ENCODE measurements at places on chromosomes 1 and 21.

GRCh38 chr1:237471377-237471776 lies 419.3 kb downstream of the ZP4 start:
- no peak for DNase-seq

DNA sequence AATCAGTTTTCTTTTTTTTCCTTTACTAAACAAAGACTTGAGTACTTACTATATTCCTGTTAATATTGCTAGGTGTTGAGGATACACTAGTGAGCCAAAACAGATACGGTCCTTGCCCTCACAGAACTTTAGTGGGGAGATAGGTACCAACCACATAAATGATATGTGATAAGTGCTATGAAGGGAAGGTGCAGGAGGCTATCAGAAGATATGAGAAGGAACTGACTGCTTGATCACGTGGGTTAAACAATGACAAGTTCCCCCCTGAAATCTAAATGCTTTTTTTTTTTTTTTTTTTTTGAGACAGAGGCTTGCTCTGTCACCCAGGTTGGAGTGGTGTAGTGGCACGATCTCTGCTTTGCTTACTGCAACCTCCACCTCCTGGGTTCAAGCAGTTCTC lies 25.0 kb downstream of the RBM15 start:
- DNase-seq = no peak

- no peak for DNase-seq
These were observed 355.1 kb downstream of the USP25 start for GRCh38 chr21:16084776-16085364.

- DNase-seq = no peak
These were observed 24.1 kb downstream of the COL11A1 start for GRCh38 chr1:103084181-103084580.

DNA sequence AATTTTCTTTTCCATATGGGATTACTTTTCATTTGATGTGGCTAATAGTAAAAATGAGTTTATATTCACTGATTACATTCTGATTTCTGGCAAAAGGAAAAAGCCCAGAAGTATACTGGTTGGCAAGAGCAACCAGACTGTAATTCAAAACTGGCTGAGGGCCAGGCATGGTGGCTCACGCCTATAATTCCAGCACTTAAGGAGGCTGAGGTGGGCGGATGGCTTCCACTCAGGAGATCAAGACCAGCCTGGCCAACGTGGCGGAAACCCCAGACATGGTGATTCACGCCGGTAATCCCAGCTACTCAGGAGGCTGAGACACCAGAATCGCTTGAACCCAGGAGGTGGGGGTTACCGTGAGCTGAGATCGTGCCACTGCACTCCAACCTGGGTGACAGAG lies 14.5 kb downstream of the SYT11 start:
- no peak for DNase-seq

GRCh38 chr1:74513411-74514300 lies 1.2 kb upstream of the LRRC53 start:
- no peak for DNase-seq

GRCh38 chr1:97711858-97712257 lies 209.0 kb downstream of the DPYD start:
- no peak for DNase-seq

GRCh38 chr1:16434007-16434406 lies 3.2 kb downstream of the SPATA21 start:
- DNase-seq = no peak

GRCh38 chr1:170670802-170671628 lies 7.1 kb downstream of the PRRX1 start:
- no peak for DNase-seq

DNA sequence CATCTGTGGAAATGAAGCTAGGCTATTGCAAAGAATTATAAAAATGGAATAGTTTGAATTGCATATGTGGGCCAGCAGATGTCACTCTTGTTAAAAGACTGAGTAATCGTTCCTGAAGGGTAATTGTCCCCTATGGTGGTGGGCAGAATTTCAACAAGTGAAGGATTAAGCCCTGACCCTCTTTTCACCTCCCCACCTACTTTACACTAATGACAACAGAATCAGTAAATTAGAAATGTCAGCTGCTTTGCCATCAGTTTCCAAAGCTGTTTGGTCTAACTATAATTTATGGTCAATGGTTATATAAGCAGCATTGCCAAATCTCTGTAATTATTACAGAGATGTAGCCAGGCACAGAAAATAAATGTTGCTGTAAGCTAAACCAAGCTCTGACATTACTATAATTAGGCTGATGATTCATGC lies 898.6 kb downstream of the AMY1C start:
- peak; percentile 38 for DNase-seq

GRCh38 chr1:115210302-115210711 lies 121.0 kb upstream of the TSPAN2 start:
- DNase-seq = no peak

DNA sequence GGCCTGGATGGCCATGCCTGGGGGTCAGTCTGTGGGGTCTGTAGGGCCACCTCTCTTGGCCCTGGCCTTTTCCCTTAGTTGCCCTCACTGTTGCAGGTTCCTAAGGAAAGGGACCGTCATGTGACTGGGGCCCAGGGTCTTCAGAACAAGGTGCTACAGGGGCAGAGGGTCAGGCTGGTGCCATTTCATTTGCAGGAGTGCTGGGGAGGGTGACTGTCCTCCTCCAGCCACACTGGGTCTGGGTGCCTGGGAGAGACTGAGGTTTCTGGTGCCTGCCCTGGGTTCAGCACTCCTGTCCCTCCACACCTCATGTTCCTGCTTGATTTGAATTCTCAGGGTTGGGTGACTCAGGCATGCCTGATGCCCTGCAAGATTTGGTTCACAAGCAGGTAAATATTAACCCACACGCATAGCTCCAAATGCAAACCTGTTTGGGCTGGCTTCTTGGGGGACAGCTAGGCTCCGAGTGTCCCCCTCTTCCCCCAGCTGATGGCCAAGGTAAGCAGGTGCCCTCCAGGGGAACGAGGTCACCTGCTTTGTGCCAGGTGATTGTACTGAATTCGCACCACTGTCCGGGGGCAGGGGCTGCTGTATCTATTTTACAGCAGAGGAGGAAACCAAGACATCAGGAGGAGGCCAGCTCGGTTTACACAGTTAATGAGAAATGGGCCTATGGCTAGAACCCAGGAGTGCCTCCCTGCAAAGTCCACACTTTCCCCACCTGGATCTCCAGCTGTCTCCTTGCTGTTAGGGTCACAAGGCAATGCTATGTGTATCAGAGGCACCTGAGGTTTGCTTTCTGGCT lies 20.3 kb downstream of the ARHGEF10L start:
- DNase-seq = peak; percentile 81

- peak; percentile 20 for DNase-seq
These were observed 69.9 kb downstream of the CACHD1 start for GRCh38 chr1:64539781-64540218.

DNA sequence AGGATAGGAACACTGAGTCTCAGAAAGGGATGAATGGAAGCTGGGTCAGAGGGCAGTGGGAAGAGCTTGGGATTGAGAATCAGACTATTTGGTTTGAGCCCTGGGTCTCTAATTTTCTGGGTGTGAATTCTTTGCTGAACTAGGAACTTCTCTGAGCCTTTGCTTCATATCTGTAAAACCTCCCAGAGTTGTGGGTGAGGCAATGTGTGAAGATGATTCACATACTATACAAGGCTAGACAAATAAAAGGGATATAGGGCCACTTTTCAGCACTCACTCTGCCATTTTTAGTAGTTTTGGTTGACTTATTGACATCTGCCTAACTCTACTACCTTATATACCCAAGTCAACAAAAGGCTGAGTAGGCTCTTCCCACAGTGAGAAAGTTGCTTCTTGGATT lies 77.7 kb upstream of the JUN start:
- DNase-seq = no peak

DNA sequence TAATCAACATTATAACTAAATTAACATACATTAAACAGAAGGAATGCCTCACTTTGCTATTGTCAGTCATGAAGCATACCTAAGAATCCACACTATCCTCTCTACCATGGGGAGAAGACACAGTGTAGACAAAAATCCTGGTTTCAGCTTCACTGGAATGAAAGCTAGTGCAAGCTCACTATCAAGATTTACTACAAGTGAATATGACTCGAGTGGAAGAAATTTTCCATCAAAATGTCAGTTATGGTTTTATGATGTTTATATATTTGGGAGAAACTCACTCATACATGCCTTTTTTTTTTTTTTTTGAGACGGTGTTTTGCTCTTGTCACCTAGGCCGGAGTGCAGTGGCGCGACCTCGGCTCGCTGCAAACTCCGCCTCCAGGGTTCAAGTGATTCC lies 424.3 kb downstream of the KCNT2 start:
- no peak for DNase-seq

DNA sequence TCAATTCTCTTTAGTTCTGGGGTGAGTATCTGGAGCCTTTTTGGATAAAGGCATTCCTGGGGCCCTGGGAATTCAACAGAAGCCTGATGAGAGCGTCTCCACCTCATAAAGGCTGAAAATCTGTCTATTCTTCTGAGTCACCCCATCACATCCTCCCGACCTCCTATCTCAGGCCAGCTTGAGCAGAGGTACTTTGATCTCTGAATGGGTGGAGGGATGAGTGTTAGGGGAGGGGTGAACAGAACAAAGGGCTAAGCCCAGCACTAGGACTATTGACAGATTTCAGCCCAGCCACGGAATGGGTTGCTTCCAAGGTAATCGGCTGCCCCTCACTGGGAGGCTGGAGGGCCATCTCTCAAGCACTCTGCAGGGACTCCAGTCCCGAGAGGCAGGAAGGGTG lies 2.5 kb upstream of the MYBPH start:
- no peak for DNase-seq

GRCh38 chr1:60916199-60916598 lies 166.2 kb upstream of the NFIA start:
- DNase-seq = no peak

DNA sequence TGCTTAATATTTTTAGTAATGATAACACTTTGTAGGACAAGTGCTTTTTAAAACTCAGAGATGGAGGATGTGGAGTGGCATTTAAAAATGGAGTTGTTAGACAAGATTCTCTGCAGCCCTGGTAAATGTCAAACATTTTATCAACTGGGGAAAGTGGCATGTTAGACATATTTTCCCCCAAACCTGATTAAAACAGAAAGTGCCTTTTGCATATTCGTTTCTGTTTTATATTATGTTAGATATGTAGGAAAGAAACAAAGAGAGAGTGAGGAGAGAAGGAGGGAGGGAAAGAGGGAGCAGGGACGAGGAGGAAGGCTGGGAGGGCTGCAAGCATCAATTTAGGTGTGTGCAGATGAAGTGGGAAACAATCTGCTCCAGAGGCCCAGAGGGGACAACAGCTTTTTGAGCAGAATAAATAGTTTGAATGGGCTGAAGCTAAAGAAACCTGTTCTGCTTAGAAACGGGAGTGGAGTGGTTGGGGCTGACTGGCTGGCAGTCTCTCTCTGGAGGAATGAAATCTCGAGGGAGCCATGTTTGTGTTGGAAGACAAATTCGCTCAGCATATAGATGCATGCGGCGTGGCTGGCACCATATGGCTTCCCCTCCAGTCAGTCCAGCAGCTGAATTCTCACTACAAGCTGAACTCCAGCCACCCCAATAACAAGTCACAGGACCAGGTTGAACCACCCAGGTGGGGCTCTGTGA lies 502.2 kb downstream of the AJAP1 start:
- DNase-seq = no peak

DNA sequence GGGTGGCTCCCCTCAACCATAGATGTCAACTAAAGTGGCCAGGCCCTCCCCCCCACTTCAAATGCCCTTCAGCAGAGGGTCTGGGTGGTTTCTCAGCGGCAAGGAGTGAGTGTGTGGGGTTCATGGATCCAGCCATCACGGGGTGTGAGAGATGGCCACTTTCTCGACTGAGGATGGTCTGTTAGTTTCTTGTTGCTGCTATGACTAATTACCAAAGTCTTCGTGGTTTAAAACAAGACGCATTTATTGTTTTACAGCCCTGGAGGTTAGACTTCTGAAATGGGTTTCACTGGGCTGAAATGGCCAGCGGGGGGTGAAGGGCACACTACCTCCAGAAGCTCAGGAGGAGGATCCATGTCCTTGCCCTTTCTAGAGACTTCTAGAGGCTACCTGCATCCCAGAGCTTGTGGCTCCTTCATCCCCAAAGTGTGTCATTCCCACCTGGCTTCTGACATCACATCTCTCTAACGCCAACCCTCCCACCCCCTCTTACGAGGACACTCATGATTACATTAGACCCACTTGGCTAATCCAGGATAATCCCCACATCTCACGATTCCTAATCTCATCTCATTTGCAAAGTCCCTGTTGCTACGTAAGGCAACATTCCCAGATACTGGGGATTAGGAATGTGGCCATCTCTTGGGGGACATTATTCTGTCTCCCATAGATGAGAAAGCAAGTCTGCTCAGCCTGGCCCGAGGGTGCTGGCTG lies 53.0 kb downstream of the EPHB2 start:
- DNase-seq = no peak

DNA sequence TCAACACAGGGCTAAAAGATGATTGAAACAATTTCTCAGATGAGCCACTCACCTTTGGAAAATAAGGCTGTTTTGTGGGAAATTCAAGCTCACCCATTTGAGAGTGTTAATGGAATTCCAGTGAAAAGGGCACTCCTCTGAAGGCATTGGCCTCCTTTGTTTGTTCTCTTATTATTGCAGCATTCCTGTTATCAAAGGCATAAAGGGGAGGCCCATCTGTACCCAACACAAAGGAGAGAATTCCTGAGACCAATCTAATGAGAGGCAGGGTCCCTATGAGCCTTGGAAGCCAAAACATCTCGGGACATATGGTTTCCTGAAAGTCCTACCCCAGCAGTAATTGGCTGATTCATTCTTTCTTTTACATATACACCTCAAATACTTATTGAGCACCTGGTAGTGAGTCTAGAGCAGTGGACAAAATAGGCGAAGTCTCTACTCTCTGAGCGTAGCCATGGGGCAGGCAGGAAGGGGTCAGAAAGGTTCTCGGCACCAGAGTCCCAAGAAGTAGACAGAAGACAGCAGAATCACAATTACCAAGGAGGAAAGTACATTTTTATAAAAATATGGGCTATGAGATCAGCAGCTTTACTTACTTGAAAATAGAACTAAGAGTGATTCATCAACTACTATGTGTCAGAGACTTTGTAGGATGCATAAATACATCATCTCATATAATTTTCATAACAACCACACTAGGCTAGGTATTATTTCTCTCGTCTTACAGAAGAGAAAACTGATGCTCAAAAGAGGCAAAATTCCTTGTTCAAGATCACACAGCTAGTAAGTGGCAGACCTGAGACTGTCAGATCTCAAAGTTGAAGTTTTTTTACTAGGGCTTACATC lies 218.7 kb downstream of the DAB1 start:
- no peak for DNase-seq

DNA sequence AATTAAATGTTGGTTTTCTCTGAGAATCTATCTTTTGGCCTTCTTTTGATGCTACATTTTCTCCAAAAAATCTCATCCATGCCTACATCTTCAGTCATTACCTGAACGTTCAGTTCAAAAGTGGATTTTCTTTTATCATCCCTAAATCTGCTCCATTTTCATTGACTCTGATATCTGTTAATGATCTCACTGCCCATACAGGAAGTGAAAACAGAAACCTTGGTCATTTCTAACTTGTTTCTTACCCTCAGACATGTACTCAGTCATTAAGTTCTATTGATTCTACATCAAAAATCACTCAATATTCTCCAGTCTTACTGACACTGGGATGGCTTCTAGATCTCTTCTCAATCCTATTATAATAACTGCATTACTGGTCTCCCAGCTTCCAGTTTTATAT lies 22.7 kb downstream of the PRKACB start:
- DNase-seq = no peak
